ENCODE measurements at places on chromosomes 3 and 15.

DNA sequence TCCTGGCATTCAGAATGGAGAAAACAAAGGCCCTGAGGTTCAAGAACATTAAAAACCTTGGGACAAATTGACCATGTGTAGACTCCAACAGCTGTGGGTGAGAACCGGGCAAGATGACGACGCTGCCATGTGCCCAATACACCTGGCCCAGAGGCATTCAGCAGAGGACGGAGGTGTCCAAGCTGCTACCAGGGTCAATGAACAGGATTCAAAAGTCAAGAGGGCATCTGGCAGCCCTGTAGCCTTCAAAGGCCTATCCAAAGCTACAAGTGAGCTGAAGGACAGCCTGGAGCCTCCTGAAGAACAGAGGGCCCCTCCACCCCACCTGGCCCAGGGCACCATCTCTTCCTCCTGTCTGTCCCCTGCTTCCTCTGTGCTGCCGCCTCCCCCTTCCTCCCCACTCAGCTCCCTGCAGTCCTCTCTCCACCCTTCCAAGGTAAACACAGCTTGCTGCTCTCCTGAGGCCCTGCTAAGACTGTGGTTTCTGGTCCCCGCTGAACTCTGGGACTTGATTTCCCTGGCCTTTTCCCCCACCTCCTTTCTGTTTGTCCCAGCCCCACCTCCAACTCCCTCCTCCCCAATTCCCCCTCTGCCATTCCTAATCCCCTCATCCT lies 57.5 kb downstream of the HMCES start:
- no peak for DNase-seq

GRCh38 chr15:51185213-51186159 lies 90.8 kb upstream of the TNFAIP8L3 start:
- DNase-seq = no peak

DNA sequence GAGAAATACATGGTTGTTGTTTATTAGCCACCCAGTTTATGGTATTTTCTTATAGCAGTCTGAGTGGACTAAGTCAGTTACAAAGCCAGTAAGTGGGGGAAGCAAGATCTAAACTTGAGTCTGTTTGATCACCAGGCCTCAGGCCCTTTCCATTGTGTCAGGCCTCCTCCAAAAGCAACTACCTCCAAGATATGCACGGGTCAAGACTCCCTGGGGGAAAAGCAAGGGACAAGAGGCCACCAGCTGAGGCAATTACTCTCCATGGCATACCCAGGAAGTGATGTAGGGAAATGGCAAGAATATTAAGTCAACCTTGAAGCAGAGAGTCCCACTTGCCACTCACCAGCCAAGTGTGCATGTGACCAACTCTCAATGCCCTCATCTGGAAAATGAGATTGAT lies 28.6 kb upstream of the SRGAP3 start:
- no peak for DNase-seq

GRCh38 chr3:47791193-47791855 lies 9.6 kb upstream of the SMARCC1 start:
- no peak for DNase-seq

- no peak for DNase-seq
Measured at GRCh38 chr3:107561980-107562379, 39.2 kb downstream of the BBX start.

DNA sequence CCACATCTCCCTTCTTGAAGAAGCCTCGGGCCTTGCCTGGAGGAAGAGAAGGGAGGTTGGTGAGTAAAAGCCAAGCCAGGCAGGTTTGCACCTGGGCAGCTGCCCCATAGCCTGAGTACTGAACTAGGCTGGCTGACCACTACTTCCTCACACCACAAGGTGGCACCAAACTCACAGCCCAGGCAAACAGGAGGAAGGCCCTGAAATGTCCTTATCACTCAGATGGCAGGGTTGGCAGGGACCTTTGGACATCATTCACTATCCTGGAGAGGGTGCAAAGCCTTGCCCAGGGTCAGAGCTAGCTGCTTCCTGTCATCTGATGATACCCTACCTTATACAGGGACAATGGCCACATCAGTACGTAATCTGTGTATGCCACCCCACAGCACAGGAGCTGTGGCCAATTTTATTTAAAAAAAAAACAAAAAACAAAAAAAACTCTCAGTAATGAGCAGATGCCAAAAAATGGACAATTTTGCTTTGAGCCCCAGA lies 2.2 kb upstream of the GRAMD2A start:
- peak; percentile 59 for DNase-seq

- no peak for DNase-seq
Measured at GRCh38 chr3:145190138-145190537, 970.8 kb downstream of the PLOD2 start.

GRCh38 chr3:147404800-147405230 lies 1.5 kb downstream of the ZIC4 start:
- no peak for DNase-seq

GRCh38 chr3:12508291-12508700 lies 24.0 kb downstream of the TSEN2 start:
- DNase-seq = no peak

GRCh38 chr3:191328383-191328961 lies 722 bp upstream of the CCDC50 start:
- DNase-seq = no peak

GRCh38 chr15:77122576-77122975 lies 51.7 kb upstream of the TSPAN3 start:
- DNase-seq = no peak

DNA sequence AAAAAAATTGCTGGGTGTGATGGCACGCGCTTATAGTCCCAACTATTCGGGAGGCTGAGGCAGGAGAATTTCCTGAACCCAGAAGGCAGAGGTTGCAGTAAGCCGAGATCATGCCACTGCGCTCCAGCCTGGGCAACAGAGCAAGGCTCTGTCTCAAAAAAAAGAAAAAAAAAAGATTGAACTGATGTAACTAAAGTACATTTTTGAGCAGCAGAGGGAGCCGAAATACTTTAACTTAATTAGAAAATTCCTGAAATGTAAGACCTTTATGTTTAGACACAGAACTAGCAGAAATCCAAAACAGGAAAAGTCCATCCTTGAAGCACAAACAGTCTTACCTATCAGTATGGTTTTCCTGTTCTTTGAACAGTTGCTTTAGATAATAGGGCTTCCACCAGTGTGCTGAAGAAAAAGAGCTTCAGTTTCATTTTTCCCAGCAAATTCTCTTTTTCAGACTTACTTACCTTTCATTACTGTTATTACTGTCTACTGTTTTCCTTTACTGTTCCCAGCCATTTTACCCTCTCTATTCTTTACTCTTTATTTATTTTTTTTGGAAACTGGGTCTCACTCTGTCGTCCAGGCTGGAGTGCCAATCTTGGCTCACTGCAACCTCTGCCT lies 33.4 kb upstream of the ZNF609 start:
- DNase-seq = peak; percentile 55

Data from COR-L47 (cell line).